Large intestine (tissue), 12 donors: ENCODE measurements at places on chromosomes 4 and X. TPM values are rescaled to one million over a fixed set of nuclear protein-coding genes. Genes with fewer than 3 reads are reported as not detected.

The PLAC1 gene
- 0.04 TPM for polyA plus RNA-seq

The AREG gene
- 4.6 TPM for polyA plus RNA-seq

The OTUD6A gene
- not detected for polyA plus RNA-seq

DNA sequence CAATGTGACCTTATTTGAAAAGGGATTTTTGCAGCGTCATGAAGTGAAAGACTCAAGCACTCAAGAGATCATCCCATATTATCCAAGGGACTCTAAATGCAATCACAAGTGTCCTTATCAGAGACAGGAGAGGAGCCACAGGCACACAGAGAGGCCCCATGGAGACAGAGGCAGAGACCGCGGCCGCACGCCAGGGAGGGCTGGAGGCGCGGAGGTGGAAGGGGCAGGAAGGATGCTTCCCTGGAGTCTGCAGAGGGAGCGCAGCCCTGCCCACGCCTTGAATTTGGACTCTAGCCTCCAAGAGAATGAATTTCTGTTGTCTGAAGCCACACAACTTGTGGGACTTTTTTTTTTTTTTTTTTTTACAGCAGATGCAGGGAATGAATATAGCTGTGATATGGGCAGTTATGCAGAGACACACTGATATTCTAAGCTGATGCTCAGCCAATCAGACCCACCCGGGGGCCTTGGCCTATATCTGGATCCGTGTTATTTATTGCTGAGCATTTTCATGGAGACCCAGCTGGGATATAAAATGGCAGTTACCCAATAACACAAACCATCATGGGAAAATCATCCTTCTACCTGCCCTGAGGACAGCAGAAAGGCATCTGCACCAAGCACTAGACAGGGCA is 244.8 kb upstream of the PSAPL1 start:
- DNase-seq: no peak

GRCh38 chr4:99683895-99684294 is 26.3 kb upstream of the C4orf54 start:
- DNase-seq: no peak

DNA sequence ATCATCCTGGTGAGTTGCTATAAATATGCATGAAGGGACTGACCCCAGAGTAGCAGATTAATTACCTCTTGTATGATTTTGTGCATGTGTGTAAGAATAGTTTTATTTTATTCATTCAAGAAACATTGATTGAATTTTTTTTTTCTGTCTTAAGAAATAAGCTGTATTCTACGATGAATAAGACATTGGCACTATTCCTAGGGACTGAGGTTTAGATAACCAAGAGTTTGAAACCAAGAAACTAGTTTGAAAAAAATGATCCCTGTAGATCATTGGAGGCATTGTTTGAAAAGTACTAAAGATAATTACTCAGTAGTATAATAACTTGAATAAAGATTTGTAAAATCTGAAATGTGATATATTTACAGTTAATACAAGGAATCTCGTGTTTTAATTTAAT is 1086.9 kb downstream of the PCDH7 start:
- no peak for DNase-seq

The LYAR gene
- 16.8 TPM for polyA plus RNA-seq

DNA sequence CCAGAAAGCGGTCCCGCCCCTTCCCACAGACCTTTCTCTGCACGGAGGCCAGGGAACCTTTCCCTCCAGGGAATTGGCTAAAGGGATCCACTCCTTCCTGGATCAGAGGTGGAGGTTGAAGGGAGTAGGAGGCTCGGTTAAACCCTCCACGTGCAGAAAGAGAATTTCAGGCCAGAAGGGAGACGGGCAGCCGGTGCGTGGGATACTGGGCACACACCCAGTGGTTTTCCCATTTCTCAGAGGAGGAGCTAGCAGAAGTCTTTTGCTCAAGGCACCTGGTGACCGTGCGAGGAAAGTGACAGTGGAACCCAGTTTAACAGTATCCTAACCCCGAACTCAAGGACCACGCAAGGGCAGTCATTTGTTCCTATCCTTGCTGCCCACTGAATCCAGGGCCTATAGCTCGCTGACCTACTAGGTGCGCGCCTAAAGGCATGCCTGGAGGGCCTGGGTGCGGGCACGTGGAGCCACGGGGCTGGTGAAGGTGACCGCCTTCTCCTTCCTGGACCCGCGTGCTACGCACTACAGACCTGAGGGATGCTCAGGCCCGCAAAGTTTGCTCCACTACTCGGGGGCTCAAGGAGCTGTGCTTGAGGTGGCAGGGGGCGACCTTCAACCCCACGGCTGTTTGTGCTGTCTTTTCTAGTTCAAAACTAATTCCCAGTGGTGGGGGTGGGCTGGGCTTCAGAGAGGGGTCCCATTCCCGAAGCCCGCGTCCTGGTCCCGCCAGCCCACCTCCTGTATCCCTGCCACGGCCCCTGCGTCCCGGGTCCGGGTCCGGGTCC is 587 bp upstream of the AFF2 start:
- DNase-seq: no peak

The KIAA1210 gene
- 0.03 TPM for polyA plus RNA-seq

The RIPPLY1 gene
- 0.81 TPM for polyA plus RNA-seq

- no peak for DNase-seq
Measured at GRCh38 chrX:134369576-134369975, 90.4 kb upstream of the HPRT1 start.

DNA sequence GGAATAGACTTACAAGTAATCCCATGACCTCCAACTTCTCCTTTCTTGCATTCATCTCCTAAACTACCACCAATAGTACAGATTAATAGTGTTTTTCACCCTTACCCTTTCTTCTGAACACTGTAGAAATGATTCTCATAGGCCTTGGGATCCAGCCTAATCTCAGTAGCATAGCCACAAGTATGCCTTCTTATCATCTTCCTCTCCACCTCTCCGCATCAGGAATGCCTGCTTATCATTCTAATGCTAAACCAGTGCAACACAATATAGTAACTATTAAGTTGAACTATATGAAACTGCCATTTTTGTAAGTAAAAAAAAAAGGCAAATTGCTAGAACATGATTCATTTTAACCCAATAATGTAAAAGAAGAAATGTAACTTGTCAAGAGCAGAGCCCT is 79.5 kb upstream of the IL2 start:
- DNase-seq: no peak

DNA sequence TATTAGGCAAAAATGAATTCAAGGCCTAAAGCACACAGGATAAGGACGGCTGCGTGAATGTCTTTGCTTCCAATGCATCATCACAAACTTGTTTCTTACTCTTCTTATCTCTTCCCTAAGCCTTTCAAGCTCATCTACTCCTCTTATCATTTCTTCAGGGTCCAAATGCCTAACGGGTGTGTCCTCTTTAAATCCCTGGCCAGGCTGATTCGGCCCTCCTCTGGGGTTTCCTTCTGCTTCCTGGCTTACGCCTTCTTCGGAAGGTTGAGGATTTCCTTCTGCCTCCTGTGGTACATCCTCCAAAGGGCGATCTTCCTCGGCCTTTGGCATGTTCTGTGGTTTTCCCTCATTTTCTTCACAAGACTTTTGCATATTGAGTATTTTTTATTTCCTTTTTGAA is 1.3 kb downstream of the TCEAL8 start:
- peak; percentile 27 for DNase-seq

GRCh38 chr4:68250151-68250930 is 4.8 kb upstream of the TMPRSS11B start:
- no peak for DNase-seq

The MAGEA10 gene
- polyA plus RNA-seq: 0.06 TPM

The CACNA1F gene
- polyA plus RNA-seq: 1.3 TPM

The SHISA3 gene
- 13.2 TPM for polyA plus RNA-seq

DNA sequence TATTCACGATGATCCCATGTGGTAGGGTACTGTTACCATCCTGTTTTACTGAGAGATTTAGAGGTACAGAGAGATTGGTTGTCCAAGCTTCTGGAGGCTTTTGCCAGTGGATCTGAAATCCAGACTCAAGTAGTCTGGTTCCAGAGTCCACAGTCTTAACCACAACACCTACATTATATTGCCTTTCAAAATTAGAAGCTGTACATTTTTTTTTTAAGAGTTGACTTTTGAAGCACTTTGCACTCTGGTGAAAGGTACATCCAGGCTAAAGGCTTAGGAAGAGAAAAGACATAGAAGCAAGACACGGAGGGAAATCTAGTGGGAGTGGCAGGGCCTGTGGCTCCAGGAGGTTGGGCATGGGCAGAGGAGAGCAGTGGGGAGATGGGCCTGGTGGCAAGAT is 122.1 kb downstream of the AFF1 start:
- DNase-seq: peak; percentile 72

DNA sequence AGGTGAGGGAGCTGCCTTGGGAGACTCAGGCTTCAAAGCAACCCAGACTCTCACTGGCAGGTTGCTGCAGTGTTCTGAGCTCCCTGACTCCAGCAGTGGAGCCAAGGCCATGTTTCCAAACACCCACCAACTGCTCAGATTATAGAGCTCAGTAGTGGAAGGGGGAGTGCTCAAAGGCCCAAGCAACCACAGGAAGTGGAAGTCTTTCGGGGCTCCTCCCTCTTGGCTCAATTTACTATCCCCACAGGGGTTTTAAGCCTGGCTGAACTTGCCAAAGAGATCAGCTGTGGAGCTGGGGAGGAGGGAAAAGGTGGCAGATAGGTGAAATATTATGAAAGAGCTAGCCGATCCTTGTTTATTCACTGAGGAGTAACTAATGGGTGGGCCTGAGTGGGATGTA is 82.5 kb downstream of the HPRT1 start:
- DNase-seq: no peak

The TRIML2 gene
- not detected for polyA plus RNA-seq

The TMEM165 gene
- polyA plus RNA-seq: 59.3 TPM

DNA sequence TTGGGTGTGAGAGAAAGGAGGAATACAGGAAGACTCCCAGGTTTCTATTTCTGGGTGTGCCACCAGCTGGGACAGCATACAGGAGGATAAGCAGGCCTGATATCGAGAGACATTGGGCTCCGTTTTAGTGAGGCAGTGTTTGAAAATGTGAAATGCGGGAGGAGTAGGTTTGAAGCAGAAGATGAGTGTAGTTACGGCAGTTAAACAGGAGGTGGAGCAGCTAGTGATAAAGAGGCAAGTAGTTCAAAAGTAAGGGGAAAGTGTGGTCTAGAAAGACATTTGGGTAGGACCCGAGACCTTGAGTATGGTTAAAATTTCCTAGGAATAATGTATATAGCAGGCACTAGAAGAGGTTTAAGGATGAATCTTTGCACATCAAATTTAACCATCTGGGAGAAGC is 42.4 kb downstream of the DCUN1D4 start:
- no peak for DNase-seq

The BEX1 gene
- polyA plus RNA-seq: 88.9 TPM

GRCh38 chr4:147691820-147692219 is 7.9 kb upstream of the PRMT9 start:
- DNase-seq: no peak

DNA sequence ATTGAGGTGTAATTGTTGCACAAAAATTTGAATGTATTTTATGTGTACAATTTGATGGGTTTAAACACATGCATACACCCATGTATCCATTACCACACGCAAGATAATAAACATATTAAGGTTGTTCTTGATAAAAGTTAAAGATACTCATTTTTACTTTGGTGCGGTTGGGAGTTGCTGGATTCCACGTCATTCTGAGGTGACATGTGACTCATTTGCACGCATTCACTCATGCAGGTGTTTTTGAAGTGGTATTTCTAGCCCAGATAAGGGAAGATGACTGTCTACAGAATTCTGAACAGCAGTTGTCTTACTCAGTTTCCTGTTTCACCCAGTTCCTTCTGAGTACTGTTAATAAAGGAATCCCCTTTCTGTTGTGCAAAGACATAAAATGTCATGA is 142.0 kb downstream of the RTL3 start:
- no peak for DNase-seq

- DNase-seq: no peak
Measured at GRCh38 chr4:2402941-2403340, 15.5 kb downstream of the ZFYVE28 start.

The FGFBP1 gene
- polyA plus RNA-seq: 0.16 TPM

The CLTRN gene
- 1.6 TPM for polyA plus RNA-seq

The DRD5 gene
- 0.16 TPM for polyA plus RNA-seq

The ARSJ gene
- 11.3 TPM for polyA plus RNA-seq

DNA sequence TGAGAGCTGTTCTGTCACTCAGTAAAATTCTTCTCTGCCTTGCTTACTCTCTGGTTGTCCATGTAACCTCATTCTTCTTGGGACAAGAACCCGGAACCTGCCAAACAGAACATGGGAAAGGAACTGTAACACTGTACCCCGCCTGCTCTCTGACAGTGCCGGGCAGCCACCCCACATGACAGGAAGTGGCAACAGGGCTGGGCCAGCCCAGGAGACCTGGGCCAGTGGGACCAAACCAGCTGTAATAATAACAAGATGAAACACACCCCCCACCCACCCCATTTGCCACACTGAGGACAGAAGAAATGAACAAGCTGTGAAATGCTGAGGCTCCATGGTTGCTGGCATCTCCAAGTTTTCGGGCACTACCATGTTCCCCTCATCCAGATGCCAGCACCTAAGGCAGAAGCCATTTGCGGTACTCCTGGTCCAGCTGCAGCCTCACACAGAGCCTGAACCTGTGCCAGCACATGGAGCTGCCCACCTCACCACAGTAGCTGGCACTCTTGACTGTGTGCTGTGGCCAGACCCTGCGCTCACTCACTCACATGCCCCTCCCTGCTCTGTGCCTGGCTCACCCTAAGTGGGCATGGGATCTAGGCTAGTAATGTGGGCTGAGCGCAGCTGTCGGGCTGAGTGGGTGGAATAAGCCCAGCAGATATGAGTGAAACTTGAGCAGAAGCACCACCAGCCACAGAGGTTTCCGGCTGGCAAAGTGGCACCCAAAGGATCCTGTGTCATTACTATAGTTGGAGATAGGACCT is 126.2 kb upstream of the UGT8 start:
- DNase-seq: no peak

The EDA2R gene
- 0.43 TPM for polyA plus RNA-seq

- DNase-seq: no peak
Measured at GRCh38 chr4:20447103-20447502, 195.4 kb downstream of the SLIT2 start.

The CLCN4 gene
- 1.9 TPM for polyA plus RNA-seq

DNA sequence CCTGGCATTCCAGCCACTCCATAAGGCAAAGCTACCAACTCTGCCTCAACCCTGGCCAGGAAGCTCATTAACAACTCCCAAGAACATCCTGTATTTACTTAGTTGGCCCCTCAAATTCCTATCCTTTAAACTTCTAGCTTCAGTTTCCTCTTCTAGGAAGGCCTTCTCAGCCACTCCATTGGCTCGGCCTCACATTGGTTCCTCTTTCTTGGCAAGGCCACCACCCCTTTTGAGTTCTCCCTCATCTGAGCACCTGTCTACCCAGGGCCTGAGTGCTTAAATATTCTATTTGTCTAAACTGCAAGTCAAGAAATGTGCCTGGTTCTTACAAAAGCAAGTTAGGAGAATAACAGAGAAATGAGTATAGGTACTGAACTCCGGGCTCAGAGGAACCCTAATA is 10.0 kb downstream of the SMC1A start:
- no peak for DNase-seq

DNA sequence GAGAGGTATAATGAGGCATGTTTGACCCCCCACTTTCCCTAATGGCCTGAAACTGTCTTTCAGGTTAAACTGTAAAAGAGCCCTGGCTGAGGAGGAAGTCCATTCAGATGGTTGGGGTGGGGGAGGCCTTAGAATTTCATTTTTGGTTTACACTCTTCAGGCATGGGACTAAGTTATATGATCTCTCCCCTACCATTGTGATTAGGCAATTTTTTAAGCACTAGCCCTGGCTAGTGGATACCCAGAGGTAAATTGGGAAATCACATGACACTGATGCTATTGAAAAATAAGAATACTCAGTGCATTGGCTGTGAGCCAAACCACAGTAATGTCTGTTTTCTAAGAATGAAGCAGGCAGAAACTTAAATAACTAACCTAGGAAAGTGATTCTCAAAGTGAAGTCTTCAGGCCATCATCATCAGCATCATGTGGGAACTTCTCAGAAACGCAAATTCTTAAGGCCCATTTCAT is 149.7 kb downstream of the RRAGB start:
- peak; percentile 69 for DNase-seq

The IL3RA gene
- 5.4 TPM for polyA plus RNA-seq

The TREX2 gene
- 0.30 TPM for polyA plus RNA-seq

The CLGN gene
- polyA plus RNA-seq: 1.9 TPM
